ENCODE measurements at places on chromosomes 13 and 19.

- no peak for DNase-seq
These were observed 538 bp downstream of the LSM4 start for GRCh38 chr19:18322318-18322758.

DNA sequence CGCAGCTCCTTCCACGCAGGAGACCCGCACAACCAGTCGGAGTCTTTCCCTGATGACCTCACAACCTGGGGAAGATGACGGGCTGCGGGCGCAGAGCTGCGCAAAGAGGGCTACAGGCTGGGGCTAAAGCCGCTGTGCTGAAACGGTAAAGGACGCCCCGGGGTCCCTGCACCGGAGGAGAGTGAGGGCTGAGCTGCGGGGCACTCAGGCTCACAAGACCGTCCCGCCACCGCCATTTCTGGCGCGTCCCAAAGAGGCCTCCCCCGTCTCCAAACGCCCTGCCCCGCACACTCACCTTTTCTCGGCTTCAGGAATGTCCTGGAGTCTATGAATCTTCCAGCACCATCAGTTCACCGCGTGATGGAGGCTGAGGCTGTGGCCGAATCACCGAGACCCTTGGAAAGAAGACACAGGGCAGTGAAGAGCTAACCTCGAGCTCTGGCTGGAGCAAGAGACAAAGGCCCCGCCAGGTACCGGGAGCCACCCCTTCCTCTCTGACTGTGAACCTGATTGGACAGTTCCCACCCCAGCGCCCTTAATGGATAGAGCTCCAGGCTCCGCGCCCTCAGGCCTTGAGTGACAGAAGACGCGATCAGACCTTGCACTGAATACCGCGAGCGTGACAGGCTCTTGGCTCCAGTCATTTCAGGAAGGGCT lies 41.8 kb upstream of the ZNF429 start:
- DNase-seq = no peak

GRCh38 chr13:97435794-97436193 lies 1.8 kb downstream of the RAP2A start:
- DNase-seq = no peak

GRCh38 chr19:40219721-40220276 lies 1.6 kb upstream of the TTC9B start:
- DNase-seq = no peak

- DNase-seq = no peak
These were observed 23.5 kb downstream of the EBPL start for GRCh38 chr13:49667773-49668172.

- DNase-seq = no peak
These were observed 2.8 kb upstream of the PNMA8A start for GRCh38 chr19:46474211-46474610.

DNA sequence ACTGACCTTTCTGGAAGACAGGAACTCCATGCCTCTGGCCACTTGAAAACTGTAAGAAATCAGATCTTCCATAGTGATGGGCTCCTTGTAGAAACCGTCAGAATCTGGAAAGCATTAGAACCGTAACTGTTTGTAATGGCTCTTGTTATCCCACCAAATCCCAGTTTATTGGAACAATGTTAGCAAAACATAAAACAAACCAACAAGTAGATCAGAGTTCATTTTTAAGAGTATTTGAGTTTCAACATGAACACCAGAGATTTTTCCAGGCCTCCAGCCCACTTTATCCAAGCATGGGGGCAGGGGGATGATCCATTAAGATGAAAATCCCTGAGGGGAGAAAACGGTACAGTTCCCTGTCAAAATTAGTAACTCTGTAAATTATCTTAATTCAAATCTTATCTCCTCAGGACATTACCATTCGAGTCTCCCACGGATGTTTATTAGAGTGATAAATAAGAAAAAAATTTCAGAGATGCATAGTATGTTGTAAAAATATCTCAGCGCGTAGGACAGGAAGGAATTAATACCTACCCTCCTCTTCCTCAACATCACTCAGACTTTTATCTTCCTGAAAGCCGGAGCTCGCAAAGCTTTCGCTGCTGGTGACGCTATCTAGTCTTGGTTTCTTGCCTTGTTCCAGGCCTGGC lies 172.5 kb downstream of the FLT1 start:
- no peak for DNase-seq

DNA sequence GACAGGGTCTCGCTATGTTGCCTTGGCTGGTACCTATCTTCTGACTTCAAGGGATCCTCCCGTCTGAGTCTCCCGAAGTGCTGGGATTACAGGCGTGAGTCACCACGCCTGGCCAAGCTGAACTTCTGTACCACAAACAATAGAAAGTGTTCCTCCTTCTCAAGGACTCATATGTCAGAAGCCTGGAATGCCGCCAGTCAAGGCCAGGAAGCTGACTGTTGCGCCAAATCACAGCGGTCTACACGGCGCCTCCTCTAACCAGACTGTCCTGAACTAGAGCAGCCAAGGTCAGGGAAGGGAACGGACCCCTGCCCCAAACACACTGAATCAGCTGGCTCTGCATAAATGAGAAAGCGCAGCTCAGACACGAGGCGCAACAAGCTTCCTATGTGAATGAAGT lies 14.6 kb downstream of the RAB20 start:
- DNase-seq = no peak

DNA sequence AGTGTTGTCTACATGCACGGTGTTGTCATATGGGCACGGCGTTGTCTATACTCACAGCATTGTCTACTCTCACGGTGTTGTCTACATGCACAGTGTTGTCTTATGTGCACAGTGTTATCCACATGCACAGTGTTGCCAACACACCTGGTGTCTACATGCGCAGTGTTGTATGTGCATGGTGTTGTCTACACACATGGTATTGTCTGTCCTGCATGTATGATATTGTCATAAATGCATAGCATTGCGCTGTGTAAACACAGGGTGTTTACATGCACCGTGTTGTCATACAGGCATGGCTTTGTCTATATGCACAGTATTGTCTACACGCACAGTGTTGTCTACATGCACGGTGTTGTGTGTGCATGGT lies 6.8 kb downstream of the ADPRHL1 start:
- no peak for DNase-seq

DNA sequence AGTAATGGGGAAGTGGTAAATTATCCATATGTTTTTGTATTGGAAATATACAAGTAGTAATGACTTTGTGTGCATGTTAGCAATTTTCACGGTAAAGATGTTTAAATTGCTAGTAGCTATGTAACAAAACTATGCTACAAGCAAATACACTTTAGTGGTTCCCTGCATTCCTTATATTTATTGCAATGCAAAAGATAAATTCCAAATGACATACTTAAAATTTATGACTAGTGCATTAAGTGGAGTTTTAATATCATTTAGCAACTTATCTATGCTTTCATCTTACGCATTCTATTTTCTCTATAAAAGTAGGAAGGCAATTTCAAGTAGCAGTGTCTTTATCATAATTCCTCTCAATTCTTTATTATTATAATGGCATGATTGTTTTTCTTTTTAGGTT lies 482.8 kb downstream of the SLITRK5 start:
- no peak for DNase-seq

DNA sequence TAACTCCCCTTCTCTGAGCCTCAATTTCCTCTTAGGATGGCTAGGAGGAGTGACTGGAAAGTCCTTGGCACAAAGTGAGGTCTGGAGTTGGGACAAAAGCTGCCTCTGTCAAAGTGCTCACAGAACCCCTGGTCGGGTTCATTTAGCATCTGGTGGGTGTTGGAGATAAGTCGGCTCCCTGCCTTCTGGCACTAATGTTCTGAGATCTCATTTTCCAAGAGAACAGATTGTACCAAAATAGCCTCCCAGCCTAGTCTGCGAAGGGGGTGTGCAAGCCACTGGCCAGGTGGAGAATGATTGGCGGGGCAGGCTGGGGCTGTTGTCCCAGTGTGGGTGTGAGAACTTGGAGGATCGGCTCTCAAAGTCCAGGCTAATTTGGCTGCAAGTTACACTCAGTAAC lies 20.7 kb upstream of the NWD1 start:
- DNase-seq = no peak

- no peak for DNase-seq
These were observed 401.7 kb downstream of the GPC6 start for GRCh38 chr13:93628136-93628797.

DNA sequence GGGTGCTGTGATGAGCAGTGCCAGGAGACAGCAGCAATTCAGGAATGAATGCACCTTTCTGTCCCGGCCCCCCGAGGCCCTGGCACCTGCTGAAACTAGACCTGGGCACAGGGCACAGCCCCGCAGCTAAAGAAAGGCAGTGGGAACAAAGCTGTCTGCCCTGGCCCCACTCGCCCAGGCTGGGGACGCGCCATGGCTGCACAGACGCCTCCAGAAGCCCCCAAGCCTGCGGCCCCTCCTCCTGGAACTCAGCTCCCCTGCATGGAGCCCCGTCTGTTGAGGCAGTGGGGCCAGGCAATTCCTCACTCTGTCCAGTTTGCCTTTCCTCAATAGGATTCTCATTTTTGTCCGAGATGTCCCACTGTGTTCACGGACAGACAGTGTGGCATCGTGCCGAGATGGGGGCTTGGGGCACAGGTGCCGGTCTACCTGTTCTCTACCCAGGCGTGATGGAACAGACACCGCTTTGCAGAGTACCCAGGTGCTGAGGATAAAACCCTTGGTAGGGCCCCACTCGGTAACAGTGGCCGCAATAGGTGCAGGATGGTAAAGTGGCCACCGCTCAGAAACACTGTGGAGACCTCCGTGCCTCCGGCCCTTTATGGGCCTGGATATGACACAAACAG lies 146.5 kb upstream of the SOX1 start:
- DNase-seq = no peak

- no peak for DNase-seq
These were observed 42.6 kb downstream of the ZNF527 start for GRCh38 chr19:37413313-37414084.

DNA sequence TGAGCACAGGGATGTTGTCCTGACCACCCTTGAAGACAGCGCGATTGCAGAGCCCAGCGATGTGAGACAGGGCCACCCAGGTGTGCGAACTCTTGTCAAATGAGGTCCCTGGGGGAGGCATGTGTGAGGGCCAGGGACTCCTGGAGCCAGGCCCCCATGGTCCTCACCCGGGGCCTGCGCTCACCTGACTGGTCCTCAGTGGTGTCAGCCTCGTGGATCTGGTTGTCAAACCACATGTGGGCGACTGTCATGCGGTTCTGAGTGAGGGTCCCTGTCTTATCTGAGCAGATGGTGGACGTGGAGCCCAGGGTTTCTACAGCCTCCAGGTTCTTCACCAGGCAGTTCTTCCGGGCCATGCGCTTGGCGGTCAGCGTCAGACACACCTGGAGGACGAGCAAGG lies 12.3 kb downstream of the ATP1A3 start:
- no peak for DNase-seq

- DNase-seq = no peak
These were observed 4.0 kb downstream of the LENG9 start for GRCh38 chr19:54459282-54460229.

- peak; percentile 79 for DNase-seq
These were observed 37.6 kb upstream of the NANOS3 start for GRCh38 chr19:13839130-13839937.

GRCh38 chr13:85236413-85236812 lies 562.8 kb downstream of the SLITRK6 start:
- DNase-seq = no peak

- no peak for DNase-seq
These were observed 1.3 kb upstream of the B3GLCT start for GRCh38 chr13:31198519-31198918.

DNA sequence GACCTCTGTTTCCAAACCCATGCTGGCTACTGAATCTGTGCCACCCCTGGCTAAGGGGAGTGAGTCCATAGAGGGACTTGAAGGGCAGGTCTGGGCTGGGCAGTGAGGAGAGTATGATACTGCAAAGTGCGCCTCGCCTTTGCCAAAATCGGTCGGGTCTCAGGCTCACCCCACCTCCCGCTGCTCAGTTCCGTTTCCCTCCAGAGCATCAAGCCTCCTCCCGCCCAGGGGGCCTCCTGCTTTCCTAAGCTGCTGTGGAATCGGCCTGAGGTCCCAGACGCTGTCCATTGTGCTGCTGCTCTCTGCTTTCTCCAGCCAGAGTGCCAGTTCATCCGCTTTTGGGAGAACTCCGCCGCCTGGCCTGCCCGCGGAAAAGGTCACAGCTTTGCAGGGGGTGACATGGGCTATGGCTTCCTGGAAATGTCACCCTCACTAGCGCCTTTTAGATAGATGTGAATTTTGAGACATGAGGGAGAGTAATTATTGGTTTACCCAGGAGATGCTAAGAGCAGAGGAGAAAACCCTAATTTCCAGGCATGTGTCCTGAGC lies 1418.4 kb downstream of the UQCRFS1 start:
- no peak for DNase-seq

DNA sequence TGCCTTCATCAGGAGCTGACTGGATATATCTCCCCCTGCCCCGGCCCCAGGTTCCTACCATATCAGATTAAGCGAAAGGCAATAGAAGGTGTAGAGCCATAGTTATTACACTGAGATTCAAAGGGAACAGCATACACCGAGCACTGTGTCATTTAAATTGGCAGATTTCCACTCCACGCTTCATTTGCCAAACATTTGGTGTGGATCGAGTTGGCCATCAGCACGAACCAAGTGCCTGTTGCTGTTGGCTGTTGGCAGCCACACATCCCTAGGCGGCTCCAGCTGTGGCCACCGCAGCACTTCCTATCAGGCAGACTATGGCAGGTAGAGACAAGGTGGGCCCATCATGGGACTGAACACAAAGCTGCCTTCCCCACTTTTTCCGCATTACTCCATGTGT lies 115.8 kb downstream of the CCNA1 start:
- DNase-seq = no peak

DNA sequence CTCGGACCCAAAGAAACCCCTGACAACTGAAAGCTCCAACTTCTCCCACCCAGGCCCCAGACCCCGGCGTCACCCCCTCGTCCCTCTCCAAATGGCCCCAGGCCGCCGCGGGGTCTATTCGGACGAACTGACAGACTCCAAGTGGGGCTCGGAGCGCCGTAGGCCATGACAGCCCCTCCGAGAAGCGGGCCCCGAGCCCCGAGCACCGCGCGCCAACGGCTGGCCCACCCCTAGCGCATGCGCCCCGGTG lies 360 bp downstream of the DDX39A start:
- DNase-seq = peak; percentile 73

DNA sequence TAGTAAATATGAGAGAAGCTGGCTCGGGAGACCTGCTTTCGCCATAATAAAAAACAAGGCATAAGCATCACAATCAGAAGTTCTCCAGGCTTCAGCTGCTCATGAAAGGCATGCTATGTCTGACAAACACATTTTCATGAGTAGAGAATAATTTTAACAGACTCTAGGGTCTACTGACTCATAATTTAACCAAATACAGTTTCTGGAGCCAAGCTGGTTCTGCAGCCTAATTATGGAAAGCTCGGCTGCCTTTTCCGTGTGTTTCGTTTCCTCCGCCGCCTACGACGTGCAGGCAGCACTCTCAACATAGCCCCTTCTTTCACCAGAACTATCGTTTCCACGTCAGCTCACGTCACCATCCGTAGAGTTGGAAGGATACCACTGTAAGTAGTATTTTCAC lies 5.7 kb downstream of the MCF2L start:
- DNase-seq = no peak

GRCh38 chr19:44666852-44667556 lies 4.3 kb upstream of the CEACAM19 start:
- no peak for DNase-seq

- DNase-seq = no peak
These were observed 52.5 kb upstream of the UQCRFS1 start for GRCh38 chr19:29265436-29265835.

- no peak for DNase-seq
These were observed 17.1 kb downstream of the TSHZ3 start for GRCh38 chr19:31332096-31332495.
